M059J (cell line): ENCODE measurements at places on chromosomes 16 and 17. TPM values are rescaled to one million over a fixed set of nuclear protein-coding genes. Genes with fewer than 3 reads are reported as not detected.

DNA sequence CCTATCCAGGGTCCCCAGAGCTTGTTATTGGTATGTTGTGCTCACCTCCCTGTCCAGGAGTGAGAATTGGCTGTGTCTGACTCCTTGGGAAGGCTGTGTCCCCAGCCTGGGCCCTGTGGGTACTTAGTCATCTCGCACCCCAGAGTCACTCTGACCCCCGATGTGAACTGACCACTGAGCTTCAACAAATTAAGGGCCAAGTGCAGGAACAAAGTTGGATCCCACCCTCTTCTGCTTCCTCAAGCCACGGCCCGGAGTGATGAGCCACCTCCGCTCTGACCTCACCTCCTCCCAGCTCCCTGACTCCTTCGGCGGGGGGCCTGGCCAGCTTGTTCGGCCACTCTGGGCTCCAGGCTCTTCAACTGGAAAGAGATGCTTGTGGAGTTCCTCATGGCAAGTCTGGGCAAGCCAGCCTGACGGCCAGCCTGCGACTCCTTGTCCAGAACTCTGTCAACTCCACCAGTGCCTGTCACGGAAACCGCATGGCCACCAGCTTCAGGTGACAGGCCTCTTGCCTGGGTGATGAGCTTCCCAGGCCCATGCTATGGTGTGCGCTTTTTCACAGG, 22.3 kb upstream of the MPRIP start:
- DNase-seq = no peak

DNA sequence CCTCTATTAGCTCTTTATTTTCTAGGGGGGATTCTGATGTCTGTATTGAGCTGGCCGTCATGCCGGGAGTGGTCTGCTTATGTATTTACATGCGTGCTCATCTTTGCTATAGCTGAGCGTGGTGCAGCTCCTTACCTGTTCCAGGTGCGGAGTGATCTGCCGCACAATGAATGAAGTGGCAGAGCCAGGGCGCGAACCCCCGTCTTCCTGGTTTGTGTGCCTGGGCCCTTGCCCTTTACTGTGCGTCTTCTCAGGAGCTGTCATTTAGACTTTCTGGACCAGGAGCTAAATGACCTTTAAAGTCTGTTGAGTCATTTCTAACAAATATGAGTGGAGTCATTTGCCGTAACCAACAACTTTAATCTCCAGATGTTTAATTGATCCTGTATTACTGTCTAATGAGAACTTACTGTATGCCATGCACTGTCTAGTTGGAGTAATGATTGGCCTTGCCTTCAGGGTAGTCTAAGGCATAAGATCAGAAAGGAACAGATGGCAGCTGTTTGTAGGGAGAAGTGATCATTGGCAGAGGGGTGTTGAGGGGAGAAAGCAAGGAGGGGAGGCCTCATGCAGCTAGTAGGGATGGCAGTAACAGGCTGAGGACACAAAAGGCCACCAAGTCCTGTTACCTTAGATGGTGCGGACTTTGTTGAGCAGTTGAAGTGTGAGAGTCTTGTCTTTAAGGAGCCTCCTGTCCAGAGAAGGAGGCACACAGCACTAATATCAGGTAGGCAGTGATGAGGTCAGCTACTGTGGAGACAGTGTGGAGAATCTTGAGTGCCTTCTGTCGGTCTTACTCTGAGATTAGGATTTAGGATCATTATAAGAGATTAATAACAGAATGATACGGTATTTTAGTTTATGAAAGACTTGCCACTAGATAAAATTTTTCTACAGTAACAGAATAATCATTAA, 53.9 kb downstream of the USP10 start:
- no peak for DNase-seq

GRCh38 chr17:74164446-74165045, 38.9 kb upstream of the RPL38 start:
- DNase-seq = no peak

GRCh38 chr16:75250809-75251279, 580 bp downstream of the BCAR1 start:
- peak; percentile 48 for DNase-seq

GRCh38 chr16:54447576-54448440, 161.2 kb upstream of the IRX3 start:
- peak; percentile 97 for DNase-seq

- peak; percentile 33 for DNase-seq
Observed at GRCh38 chr16:28951410-28951943, 740 bp downstream of the NFATC2IP start.

GRCh38 chr16:55737966-55738365, 82.2 kb downstream of the SLC6A2 start:
- DNase-seq = no peak

GRCh38 chr17:17514993-17515933, 19.1 kb upstream of the RASD1 start:
- DNase-seq = peak; percentile 89

GRCh38 chr16:67093098-67093726, 16.5 kb upstream of the PHAF1 start:
- DNase-seq = no peak

The KRT28 gene
- total RNA-seq = not detected in 2 replicates

The CSH2 gene
- not detected in 2 replicates for total RNA-seq

- no peak for DNase-seq
Observed at GRCh38 chr17:57338257-57338914, 82.1 kb downstream of the MSI2 start.

DNA sequence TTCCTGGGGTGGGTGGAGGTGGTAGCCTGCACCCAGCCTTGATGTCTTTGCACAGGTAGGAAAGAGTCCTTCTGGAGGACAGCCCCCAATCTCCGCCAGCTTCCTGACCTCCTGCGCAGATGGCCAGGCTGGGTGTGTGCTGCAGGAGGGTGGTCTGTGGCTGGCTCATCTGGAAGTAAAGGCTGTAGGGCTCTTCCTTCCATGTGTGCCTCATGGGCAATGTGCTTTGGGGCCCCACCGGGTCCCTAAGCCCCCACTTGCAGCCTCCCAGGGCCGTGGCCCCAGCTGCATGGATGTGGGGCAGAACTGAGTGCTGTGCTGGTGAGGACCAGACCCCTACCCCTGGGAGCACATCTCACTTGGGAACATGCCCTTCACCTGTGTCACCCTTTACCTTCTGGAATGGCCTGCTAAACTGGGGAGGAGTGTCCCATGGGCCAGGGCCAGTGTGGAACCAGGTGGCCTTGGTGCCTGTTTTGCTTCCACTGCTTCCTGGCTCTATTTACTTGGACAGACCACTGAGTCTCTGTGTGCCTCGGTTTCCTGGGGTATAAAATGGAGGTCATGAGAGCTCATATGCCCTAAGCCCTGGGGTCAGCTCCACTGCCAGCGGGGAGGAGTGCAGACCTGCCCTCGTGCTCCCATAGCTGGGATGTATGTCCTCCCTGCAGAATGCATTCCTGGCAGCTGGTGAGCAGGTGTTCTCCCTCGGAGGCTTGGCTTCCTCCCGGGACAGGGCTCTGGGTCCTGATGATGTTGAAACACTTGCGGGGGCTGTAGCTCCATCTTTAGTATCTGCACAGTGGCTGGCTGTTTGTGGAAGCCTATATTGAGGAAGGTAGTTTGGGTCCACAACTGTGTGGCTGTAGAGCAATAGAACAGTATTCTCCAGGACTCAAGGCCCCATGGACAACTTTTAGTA, 18.0 kb downstream of the MPRIP start:
- DNase-seq = no peak

The ARL5C gene
- total RNA-seq = not detected in 2 replicates

The GJD3 gene
- not detected in 2 replicates for total RNA-seq

The PMP22 gene
- total RNA-seq = 15.3 and 20.0 TPM in 2 replicates

GRCh38 chr17:40564883-40565768, at the start of gene CCR7:
Gene CCR7, minus strand, starts transcription at chr17:40565472. Its CDS starts 63 bp downstream, at chr17:40565409.
- no peak for DNase-seq

The BHLHA9 gene
- not detected in 2 replicates for total RNA-seq

The MC1R gene
- total RNA-seq = 2.1 and 4.0 TPM in 2 replicates

The TBKBP1 gene
- 1.3 and 2.6 TPM in 2 replicates for total RNA-seq

DNA sequence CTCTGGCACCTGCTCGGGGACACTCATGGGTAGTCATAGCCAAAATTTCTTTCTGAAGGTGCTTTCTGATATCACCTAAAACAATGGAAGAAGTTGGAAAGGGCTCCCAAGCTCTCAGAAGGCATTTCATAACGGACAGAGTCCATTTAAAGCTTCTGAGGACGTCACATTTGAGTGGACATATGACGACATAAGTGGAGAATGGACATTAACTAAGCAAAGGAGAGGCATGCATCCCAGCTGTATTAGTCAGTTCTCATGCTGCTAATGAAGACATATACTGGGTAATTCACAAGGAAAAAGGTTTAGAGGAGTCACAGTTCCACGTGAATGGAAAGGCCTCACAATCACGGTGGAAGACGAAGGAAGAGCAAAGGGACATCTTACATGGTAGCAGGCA, 260.2 kb upstream of the DYNLRB2 start:
- DNase-seq = no peak

The NETO2 gene
- 301 and 394 TPM in 2 replicates for total RNA-seq

The PLK1 gene
- total RNA-seq = 69.5 and 98.8 TPM in 2 replicates

DNA sequence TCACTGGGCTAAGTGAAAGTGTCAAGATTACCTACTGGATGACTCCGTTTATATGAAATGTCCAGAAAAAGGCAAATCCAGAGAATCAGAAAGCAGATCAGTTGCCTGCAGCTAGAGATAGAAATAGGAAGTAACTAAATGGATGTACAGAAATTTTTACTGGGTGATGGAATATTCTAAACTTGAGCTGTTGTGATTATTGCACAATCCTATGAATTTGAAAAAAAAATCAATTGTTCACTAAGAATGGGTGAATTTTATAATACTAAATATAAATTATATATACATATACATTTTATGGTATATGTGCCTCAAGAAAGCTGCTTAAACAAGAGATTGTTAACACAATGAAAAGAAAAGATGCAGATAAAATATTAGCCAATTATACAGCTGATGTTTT, 181.1 kb upstream of the C16orf82 start:
- DNase-seq = no peak

The MT3 gene
- total RNA-seq = not detected in 2 replicates

The CACNG5 gene
- total RNA-seq = not detected in 2 replicates

DNA sequence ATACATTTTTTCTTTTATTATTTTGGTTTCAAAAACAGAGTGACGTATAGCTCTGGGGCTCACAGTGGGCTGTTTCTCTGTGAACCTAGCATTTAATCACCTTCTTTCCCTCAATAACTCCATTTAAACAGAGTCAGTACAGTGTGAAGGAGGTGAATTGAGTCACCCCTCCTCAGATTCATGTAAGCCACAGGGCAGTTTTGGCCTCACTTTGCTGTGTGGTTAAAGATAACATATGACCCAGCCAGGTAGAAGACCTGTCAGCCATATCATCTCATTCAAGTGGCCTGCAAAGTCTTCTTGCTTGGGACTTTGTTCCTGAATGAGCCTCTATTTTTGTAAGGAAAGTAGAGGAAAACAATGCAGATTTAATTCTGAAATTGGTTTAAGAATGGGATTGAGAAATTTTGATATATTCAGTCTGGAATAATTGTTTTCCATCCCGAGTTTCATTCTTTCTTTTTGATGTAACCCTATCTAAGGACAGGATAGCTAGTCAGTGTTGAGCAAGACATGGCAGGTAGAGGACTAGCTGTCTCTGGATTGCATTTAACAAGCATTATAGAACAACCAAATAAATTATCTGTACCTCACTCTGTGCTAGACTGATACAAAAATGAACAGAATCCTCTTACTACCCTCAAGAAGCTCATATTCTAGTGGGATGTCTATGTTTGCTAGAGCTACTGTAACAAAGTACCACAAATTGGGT, 13.1 kb downstream of the MAP2K6 start:
- DNase-seq = no peak

- peak; percentile 46 for DNase-seq
Observed at GRCh38 chr16:346587-346986, 5.9 kb downstream of the AXIN1 start.

The SMCR8 gene
- total RNA-seq = 9.8 and 14.7 TPM in 2 replicates

DNA sequence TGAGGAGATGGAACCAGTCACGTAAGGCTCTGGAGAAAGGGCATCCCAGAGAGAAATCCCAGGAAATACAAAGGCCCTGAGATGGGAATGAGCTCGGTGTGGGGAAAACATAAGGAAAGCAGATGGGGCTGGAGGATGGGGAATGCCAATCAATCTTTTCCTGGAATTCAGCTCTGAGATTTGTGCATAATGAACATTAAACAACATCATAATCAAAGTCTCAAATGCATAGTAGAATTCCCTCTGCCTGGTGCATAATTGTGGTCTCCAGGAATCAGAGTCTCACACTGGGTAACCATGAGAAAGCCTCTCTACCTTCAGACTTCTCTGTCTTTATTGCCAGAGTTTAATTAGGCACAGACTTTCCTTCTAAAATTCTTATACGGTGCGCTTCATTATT, 30.8 kb downstream of the OTOA start:
- no peak for DNase-seq

The AGRP gene
- not detected in 2 replicates for total RNA-seq

The ASPHD1 gene
- total RNA-seq = 12.1 and 16.1 TPM in 2 replicates

GRCh38 chr17:74134991-74135390, 68.5 kb upstream of the RPL38 start:
- no peak for DNase-seq

The C17orf78 gene
- not detected in 2 replicates for total RNA-seq

The NFE2L1 gene
- 44.3 and 68.7 TPM in 2 replicates for total RNA-seq

GRCh38 chr17:32492648-32493289, 6.0 kb downstream of the CDK5R1 start:
- no peak for DNase-seq

- no peak for DNase-seq
Observed at GRCh38 chr17:2403044-2403443, 2.2 kb upstream of the MNT start.

- no peak for DNase-seq
Observed at GRCh38 chr17:17917394-17917793, 54.8 kb downstream of the TOM1L2 start.

- no peak for DNase-seq
Observed at GRCh38 chr16:67683767-67684166, 17.2 kb downstream of the C16orf86 start.

The PSMB10 gene
- 53.8 and 63.5 TPM in 2 replicates for total RNA-seq

The KRT16 gene
- total RNA-seq = 0.15 and 0.34 TPM in 2 replicates

- DNase-seq = no peak
Observed at GRCh38 chr16:62755938-62756337, 719.7 kb upstream of the CDH8 start.
